ENCODE measurements at places on chromosomes 4 and X. TPM values are rescaled to one million over a fixed set of nuclear protein-coding genes. Genes with fewer than 3 reads are reported as not detected.

DNA sequence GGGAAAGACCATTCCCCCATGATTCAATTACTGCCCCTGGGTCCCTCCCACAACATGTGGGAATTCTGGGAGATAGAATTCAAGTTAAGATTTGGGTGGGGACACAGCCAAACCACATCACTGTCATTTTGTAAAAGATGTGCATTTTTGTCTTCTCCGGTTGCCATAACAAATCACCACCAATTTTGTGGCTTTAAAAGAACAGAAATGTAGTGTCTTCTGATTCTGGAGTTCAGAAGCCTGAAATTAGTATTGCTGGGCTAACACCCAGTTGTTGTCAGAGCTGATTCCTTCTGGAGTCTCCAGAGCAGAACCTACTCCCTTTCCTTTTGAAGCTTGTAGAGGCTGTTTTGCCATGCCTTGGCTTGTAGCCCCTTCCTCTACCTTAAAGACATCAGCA is 54.1 kb upstream of the DHRSX start:
- no peaks in the 10 kb centered on the region for H3K4me1 ChIP-seq
- H3K27me3 ChIP-seq = no peaks in the 10 kb centered on the region
- no peaks in the 10 kb centered on the region for H3K36me3 ChIP-seq
- H3K27ac ChIP-seq = no peak overlapping the region

SHOX gene
- not detected for total RNA-seq

CPLX1 gene
- total RNA-seq = 15.1 TPM

GRCh38 chrX:10143071-10143983 is 13.4 kb upstream of the CLCN4 start:
- no peak overlapping the region for H3K4me3 ChIP-seq
- no peak for DNase-seq
- H3K27me3 ChIP-seq = no peaks in the 10 kb centered on the region
- H3K27ac ChIP-seq = no peak overlapping the region

GRCh38 chr4:123661080-123661737 is 264.6 kb downstream of the SPRY1 start:
- H3K27ac ChIP-seq = no peak overlapping the region
- H3K4me3 ChIP-seq = no peak overlapping the region
- H3K27me3 ChIP-seq = no peaks in the 10 kb centered on the region
- H3K4me1 ChIP-seq = no peaks in the 10 kb centered on the region
- no peaks in the 10 kb centered on the region for H3K36me3 ChIP-seq

AFM gene
- not detected for total RNA-seq

- H3K4me1 ChIP-seq = no peaks in the 10 kb centered on the region
- no peak overlapping the region for H3K4me3 ChIP-seq
- DNase-seq = no peak
- H3K27me3 ChIP-seq = no peaks in the 10 kb centered on the region
- H3K27ac ChIP-seq = no peak overlapping the region
- H3K36me3 ChIP-seq = no peaks in the 10 kb centered on the region
These were observed 210.1 kb upstream of the FAT4 start for GRCh38 chr4:125104616-125105015.

FDCSP gene
- not detected for total RNA-seq

SLC49A3 gene
- 1.2 TPM for total RNA-seq

DNA sequence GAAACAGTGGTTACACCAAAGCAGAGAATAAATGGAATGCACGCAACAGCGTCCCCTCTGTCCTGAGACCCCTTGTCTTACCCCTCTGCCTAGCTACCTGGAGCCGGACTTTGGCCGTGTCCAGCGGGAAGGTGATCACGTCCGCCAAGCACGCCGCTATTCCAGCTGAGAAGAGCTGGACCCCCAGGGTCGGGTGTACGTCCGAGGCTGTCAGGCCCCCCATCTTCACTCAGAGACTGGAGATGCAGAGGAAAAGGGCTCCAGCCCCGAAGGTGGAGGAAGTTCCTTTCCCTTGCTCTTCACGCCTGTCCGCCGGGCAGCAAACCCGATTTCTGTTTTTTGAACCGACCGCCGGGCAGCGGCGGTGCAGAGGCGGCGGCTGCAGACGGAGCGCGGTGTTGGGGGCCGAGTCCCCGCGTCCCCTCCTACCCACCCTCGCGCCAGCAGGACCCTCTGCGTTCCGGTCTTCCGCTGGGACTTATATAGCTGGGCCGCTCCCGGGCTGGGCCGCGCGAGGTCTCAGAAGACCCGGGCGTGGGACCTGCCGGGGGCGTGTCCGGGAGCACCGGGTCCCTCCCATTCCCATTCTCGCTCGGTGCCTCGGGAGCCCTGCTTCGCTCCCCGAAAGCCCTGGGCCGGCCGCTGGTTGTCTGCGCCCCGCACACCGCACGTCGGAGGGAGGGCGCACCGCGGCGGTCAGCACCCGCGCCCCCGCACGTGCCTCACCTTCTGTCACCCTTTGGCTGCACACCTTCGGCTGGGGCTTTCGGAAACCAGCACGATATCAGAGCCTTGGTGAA is at the start of gene UCP1:
UCP1 (minus strand) TSS at position 455 of the 800 bp plus-strand sequence; CDS start at position 223, 232 bp downstream.
- H3K4me1 ChIP-seq = no peaks in the 10 kb centered on the region
- H3K27ac ChIP-seq = no peak within 1 kb of the TSS
- no peaks in the 10 kb centered on the region for H3K36me3 ChIP-seq
- H3K4me3 ChIP-seq = peak within 1 kb of the TSS; percentile 39
- DNase-seq = no peak
- peaks cover 6% of the 10 kb centered on the region for H3K27me3 ChIP-seq

GRCh38 chr4:94036964-94037363 is 170.7 kb upstream of the SMARCAD1 start:
- H3K4me3 ChIP-seq = no peak overlapping the region
- no peaks in the 10 kb centered on the region for H3K4me1 ChIP-seq
- H3K27me3 ChIP-seq = no peaks in the 10 kb centered on the region
- no peak overlapping the region for H3K27ac ChIP-seq
- H3K36me3 ChIP-seq = no peaks in the 10 kb centered on the region

GRCh38 chr4:56618734-56619133 is 62.4 kb downstream of the HOPX start:
- no peaks in the 10 kb centered on the region for H3K27me3 ChIP-seq
- no peaks in the 10 kb centered on the region for H3K36me3 ChIP-seq
- no peak for DNase-seq
- no peak overlapping the region for H3K27ac ChIP-seq
- H3K4me3 ChIP-seq = no peak overlapping the region

KIAA1210 gene
- total RNA-seq = not detected

SLC7A11 gene
- not detected for total RNA-seq

- DNase-seq = peak; percentile 33
- H3K36me3 ChIP-seq = no peaks in the 10 kb centered on the region
- H3K27me3 ChIP-seq = no peaks in the 10 kb centered on the region
- H3K27ac ChIP-seq = peak overlapping the region; percentile 89
- peak overlapping the region; percentile 80 for H3K4me3 ChIP-seq
- no peaks in the 10 kb centered on the region for H3K4me1 ChIP-seq
These were observed 2.2 kb downstream of the SLIT2 start for GRCh38 chr4:20253735-20254409.

NKAP gene
- total RNA-seq = 13.7 TPM

DNA sequence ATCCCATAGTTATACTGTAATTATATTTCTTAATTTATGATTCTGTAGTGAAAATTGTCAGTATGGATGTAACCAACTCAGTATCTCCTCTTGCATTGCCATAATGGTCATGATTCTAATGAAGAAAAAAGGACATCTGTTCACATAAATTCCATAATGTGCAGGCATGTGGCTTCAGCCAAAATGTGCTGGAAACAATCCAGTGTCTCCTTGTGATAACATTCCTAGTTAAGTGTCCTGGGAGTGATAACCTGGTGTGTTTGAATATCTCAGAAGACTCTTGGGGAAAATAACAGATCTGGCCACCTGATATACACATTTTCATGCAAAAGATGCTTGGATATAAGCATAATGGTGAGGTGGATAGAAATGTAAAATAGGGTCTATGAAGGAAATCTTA is 2309.8 kb downstream of the PCDH7 start:
- H3K27ac ChIP-seq = no peak overlapping the region
- no peak for DNase-seq
- no peak overlapping the region for H3K4me3 ChIP-seq
- H3K36me3 ChIP-seq = no peaks in the 10 kb centered on the region
- H3K4me1 ChIP-seq = no peaks in the 10 kb centered on the region

RAB33A gene
- total RNA-seq = 3.0 TPM

CXCL13 gene
- not detected for total RNA-seq

GLRA3 gene
- total RNA-seq = 0.09 TPM

ATOH1 gene
- total RNA-seq = not detected
